ENCODE measurements at places on chromosomes 3 and 15. TPM values are rescaled to one million over a fixed set of nuclear protein-coding genes. Genes with fewer than 3 reads are reported as not detected.

GRCh38 chr3:182861348-182861747 lies 68.0 kb downstream of the ATP11B start:
- no peak overlapping the region for H3K4me3 ChIP-seq
- DNase-seq: no peak
- H3K4me1 ChIP-seq: no peaks in the 10 kb centered on the region

DNA sequence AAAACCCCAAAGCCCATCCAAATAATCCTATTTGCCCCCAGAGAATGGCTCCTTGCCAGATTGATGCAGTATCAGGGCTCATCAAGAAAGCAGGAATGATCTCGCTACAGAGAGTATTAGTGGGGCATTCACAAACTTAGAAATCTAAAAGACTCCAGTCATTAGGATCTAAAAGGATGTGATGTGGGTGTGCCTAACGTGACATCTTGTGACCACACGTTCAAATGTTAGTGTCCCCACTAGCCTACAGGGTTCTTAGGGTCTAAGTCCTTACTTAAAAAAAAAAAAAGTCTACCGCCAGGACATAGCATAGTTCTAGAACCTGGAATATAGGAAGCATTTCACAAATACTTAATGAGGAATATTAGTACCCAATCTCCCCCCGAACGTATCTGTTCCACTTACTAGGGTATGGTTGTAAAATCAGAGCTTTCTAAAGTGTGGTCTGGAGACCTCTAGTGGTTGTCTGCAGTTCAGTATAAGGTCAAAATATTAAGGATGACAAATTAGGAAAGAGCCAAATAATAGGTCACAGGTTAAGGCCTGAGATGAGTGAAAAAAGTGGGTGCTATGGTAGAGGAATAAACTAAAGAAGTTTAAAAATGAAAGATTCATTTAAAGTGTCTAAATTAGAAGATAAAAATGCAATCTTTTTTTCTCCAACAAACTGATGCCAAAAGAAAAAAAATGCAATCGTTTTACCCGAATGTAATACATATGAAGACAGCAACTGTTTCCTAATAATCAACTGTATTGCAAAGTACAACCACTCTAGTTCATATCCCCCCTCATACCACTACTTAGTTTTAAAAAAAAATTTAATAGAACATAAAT lies 4.2 kb upstream of the CHRM5 start:
- H3K4me1 ChIP-seq: no peaks in the 10 kb centered on the region
- H3K4me3 ChIP-seq: no peak overlapping the region
- H3K27me3 ChIP-seq: no peaks in the 10 kb centered on the region
- DNase-seq: no peak

DNA sequence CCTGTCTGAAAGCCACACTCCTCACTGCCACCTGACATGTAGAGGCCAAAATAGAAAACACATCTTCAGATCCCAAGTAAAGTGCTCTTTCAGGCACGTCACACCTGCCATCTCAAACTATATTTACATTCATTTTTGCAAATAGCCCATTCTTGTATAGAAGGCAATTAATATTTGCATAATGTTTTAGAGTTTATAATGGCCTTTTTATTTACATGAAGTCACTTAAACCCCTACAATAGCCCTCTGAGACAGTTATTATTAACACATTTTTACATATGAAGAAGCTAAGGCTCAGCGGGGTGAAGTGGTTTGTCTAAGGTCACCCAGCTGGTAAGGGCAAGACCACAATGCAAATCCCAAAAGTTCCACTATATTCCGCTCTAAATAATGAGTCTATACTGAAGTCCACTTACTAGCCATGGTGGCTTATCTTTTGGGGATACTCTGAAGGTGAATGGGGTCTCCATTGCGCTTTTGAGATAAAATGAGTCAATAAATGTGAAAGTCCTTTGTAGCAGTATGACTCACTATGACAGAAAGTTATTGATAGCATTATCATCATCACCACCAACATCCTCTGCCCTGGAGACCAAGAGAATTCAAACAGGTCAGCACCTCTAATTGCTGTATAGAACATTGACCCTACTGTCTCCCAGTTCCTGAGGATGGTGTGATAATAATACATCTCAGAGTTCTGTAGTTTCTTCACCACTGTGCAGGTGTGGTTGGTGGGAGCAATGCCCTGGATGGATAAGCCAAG lies 155.9 kb upstream of the BCL6 start:
- H3K27ac ChIP-seq: no peak overlapping the region
- H3K36me3 ChIP-seq: no peaks in the 10 kb centered on the region
- H3K4me3 ChIP-seq: no peak overlapping the region
- no peak for DNase-seq
- no peaks in the 10 kb centered on the region for H3K4me1 ChIP-seq
- H3K27me3 ChIP-seq: no peaks in the 10 kb centered on the region

DNA sequence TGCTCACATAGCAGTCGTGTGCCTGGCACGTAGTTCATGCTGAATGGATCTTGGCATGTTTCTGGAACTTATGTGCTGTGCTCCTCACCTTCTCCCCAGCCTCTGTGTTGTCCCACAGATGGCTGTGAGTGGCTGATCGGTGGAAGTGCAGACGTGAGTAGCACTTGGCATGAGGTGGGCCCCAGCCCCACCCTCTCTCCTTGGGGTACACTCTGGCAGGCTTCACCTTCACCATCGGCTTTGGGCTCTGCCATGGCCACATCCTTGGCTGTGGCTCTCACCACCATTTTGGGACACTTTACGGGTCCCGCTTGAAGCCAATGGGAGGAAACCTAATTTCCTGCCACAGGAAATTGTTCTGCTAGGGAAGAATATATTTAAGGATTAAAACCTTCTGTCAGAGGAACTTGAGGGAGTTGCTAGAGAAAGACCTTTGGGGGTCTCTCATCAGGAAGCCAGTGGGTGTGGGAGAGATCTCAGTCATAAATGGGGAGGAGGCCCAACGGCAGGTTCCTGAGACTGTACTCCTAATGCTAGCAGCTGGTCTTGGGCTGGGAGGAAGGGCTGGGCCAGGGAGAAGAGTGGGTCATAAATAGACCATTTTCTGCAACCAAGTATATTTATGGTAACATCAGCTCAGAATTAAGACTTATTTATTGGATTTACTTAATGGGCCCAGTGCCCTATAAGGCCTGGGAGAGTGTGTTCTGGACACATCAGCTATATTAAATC lies 92.3 kb downstream of the SMAD3 start:
- no peak for DNase-seq
- H3K27me3 ChIP-seq: no peaks in the 10 kb centered on the region
- H3K4me3 ChIP-seq: no peak overlapping the region

DNA sequence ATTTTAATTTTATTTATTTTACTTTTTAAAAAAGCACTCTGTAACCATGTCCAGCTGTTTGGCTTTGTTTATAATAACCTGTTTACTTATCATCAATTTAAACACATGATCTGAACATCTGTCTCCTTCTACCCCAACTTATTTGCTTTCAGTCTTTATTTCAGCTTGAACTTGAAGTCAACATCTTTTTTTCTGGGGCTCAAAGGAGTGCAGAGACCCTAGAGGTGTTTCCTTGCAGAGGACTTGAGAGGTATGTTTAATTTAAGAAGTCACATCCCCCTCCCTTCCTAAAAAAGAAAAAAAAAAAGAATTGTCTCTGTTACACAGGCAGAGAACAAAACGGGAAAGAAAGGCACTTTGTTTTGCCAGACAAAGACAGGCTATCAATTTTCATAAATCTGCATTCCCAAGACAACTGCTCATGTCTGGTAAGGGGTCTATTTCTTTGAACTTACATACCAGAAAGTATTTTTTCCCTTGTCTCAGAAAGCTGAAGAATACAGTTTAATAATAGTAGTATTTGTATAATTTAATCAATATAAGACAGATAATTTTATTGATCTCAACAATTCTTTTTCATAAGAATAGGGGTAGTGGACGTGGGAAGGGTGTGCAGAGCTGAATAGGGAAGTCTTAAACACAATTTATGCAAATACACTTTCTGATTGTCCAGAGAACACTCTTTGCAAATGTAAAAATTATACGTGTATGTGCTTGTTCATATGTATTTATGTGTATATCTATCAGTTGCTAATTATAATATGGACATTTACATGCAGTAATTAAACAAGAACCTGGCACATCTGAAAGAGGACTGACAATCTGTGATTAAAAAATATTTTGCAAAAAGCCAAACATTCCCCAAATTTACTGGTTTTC lies 109.7 kb upstream of the PDZRN3 start:
- H3K27ac ChIP-seq: no peak overlapping the region
- DNase-seq: no peak
- H3K36me3 ChIP-seq: no peaks in the 10 kb centered on the region
- no peaks in the 10 kb centered on the region for H3K4me1 ChIP-seq

DNA sequence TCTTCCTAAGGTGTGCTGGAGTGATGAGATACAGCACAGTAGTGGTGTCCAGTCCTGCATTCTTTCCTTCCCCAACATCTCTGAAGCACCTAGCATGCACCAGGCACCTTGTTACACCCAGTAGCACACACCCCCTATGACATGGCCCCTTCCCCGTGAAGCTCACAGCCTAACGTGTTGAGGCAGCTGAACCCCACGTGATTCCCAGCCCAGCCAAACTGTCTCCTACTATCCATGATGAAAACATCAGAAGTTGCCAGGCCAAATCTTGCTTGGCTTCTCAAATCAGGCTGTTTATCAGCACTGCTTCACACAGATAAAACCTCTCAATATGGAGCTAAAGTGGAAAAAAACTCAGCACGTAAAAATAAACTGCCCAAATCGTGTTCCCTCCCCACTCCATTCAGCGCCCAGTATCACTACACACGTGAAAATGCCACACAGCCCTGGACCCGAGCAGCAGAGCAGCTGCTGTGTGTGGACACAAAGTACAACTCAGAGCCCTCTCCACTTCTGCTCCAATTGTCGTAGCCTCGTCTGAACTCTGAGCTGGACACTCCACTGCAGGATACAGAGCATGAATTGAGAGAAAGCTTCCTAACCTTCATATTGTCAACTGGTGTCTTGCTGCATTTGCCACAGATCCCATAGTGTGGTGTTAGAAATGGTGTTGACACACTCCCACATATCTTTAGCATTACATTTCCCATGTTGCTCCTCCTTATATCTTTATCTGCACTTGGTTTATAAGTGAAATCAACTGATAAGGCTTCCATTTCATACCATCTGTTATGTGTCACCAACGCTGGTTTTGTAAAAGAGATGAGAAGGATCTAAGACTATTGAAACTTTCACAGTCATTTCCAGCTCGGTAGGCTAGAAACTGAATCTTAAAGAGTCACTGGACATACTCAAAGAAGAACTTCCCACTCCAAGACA lies 279.8 kb downstream of the RORA start:
- H3K27ac ChIP-seq: no peak overlapping the region
- H3K27me3 ChIP-seq: no peaks in the 10 kb centered on the region
- no peaks in the 10 kb centered on the region for H3K4me1 ChIP-seq
- no peak overlapping the region for H3K4me3 ChIP-seq
- no peaks in the 10 kb centered on the region for H3K36me3 ChIP-seq

- DNase-seq: peak; percentile 47
- no peaks in the 10 kb centered on the region for H3K4me1 ChIP-seq
- no peaks in the 10 kb centered on the region for H3K36me3 ChIP-seq
- no peak overlapping the region for H3K27ac ChIP-seq
- no peak overlapping the region for H3K4me3 ChIP-seq
- no peaks in the 10 kb centered on the region for H3K27me3 ChIP-seq
Observed at GRCh38 chr15:62344806-62345539, 179.9 kb upstream of the C2CD4B start.

DNA sequence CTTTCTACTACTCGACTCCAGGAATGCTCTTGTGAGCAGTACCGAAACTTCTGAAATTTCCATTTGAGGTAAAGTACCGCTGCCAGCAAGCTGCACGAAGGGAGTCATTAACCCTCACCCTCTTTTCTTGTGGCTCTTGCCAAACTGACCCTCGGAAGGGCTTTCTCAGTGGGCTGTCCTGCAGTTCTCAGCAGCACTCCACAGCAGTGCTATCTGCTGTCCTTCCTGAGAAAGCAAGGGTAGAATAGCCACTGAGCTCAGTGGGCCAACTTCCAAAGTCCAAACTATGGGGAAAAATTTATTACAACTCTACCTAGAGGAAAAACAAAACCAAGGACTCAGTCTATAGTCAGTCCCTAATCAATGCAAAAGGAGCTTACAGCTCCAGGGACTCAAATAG lies 38.5 kb upstream of the COL8A1 start:
- H3K36me3 ChIP-seq: no peaks in the 10 kb centered on the region
- no peak for DNase-seq
- H3K4me3 ChIP-seq: no peak overlapping the region
- H3K4me1 ChIP-seq: no peaks in the 10 kb centered on the region

DNA sequence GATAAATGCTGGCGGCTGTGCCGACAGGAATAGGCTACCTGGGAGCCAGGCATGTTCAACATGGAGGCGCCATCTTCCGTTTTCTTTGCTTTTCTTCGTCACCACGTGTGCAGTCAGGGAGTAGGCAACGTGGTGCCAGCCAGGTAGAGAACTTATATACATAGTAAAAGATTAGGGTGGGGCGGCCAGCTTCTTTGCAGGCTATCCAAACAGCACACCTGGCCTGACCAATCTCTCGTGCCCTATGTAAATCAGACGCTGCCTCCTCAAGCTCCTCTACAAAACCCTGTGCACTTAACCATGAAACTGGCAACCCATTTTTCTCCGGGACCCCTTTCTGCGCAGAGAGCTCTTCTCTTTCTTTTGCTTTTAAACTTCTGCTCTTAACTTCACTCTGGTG lies 28.6 kb upstream of the OR5K4 start:
- peak; percentile 64 for DNase-seq
- no peaks in the 10 kb centered on the region for H3K4me1 ChIP-seq
- H3K36me3 ChIP-seq: no peaks in the 10 kb centered on the region

GRCh38 chr3:130374033-130374432 lies 28.6 kb downstream of the COL6A5 start:
- no peak for DNase-seq
- H3K27me3 ChIP-seq: no peaks in the 10 kb centered on the region
- no peaks in the 10 kb centered on the region for H3K4me1 ChIP-seq
- H3K4me3 ChIP-seq: no peak overlapping the region

DNA sequence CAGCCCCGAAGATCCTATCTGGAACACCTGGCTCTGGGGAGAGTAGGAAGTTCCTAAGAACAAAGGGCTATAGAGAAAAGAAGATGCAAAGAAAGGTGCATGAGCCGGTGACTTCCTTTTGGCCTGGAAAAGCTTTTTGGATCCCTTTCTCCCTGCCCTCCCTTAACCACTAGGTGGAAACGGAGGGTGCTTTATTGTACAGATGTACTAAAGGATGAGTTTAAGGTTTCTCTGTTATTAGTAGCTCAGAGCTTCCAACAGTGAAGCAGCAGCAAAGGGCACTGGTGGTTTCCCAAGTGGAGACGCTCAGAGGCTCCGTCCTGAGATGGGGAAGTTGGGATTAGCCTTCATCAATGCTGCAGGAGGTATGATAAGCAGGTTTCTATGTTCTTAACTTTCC lies 5.9 kb upstream of the ADGRG7 start:
- H3K36me3 ChIP-seq: no peaks in the 10 kb centered on the region
- H3K27ac ChIP-seq: no peak overlapping the region
- no peaks in the 10 kb centered on the region for H3K27me3 ChIP-seq
- no peaks in the 10 kb centered on the region for H3K4me1 ChIP-seq
- no peak overlapping the region for H3K4me3 ChIP-seq

- H3K36me3 ChIP-seq: no peaks in the 10 kb centered on the region
- H3K4me3 ChIP-seq: no peak overlapping the region
- no peak for DNase-seq
- no peaks in the 10 kb centered on the region for H3K27me3 ChIP-seq
- H3K4me1 ChIP-seq: no peaks in the 10 kb centered on the region
Observed at GRCh38 chr3:11825301-11825700, 21.4 kb downstream of the TAMM41 start.

The SAMMSON gene
- 2.8 TPM for total RNA-seq

The MNS1 gene
- total RNA-seq: 4.5 TPM

The GABRR3 gene
- total RNA-seq: not detected

The THBS1 gene
- 95.7 TPM for total RNA-seq

The ALDH1A2 gene
- 65.0 TPM for total RNA-seq
